ENCODE measurements at places on chromosomes 6 and 20.

DNA sequence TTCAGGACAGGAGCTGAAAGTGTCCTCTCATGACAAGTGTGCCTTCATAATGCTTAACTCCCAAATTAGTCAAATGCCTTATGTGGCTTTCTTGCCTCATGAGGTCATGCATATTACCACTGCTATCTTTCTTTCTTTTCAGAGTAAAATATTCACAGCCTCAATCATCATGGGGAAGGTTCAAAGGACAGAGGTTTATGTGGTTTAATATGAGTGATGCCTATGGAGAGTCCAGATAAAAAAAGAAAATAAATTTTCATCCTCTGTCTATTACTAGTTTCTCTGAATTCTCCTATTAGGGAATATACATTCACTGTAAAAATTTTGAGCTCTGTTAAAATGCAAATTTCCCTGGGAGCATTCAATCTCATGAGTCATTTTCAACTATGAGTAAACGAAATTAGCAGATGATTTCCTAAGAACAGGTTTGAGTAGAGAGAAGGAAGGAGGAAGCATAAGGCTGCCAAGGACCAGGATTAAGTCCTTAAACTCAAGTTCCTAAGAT lies 396.9 kb upstream of the ADGRB3 start:
- no peak for DNase-seq

GRCh38 chr6:133756078-133756695 lies 132.7 kb upstream of the TCF21 start:
- DNase-seq: no peak

DNA sequence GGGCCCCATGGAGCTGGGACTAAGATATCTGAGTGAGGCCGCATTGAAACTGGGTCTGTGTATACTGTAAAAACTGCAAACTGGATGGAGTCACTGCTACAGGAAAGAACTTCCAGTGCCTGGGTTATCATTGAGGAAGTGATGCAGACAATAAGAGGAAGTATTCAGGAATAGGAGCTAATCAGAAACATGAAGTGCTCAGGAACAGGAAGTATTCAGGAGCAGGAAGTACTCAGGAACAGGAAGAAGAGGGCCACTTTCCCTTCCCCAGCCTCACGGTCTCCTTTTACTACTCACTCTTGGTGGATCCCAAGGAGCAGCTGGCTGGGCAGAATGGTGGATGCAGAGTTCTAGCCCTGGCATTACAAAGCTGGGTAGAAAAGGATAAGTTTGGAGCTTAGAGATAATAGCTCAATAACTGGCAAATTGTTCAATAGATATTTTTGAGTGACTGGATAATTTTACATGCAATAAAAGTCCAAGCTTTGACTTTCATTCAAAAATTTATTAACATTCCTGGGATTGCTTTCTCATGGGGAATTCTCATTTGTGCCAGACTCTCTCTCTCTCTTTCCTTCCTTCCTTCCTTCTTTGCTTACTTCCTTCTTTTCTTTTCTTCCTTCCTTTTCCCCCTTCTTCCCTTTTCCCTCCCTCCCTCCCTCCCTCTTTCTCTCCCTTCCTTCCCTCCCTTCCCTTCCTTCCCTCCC lies 82.2 kb upstream of the PAX1 start:
- DNase-seq: no peak

DNA sequence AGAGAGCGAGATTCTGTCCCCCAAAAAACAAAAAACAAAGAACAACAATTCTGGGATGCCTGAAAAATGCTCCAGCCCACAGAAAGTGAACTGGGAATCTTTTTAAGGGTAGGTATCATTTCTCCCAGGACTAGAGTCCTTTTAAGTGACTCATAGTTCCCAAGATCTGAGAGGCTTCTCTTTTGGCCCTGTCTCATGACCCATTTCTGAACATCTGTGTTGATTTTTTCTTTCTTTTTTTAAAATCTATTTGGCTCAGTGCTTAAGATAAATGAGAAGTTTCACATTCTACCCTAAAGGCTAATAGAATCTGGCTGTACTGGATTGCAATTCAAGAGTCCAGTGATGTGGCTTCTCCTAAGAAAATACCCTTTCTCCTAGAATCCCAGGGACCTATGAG lies 217.6 kb upstream of the FOXQ1 start:
- no peak for DNase-seq

GRCh38 chr6:130744576-130745366 lies 82.4 kb upstream of the SMLR1 start:
- no peak for DNase-seq

DNA sequence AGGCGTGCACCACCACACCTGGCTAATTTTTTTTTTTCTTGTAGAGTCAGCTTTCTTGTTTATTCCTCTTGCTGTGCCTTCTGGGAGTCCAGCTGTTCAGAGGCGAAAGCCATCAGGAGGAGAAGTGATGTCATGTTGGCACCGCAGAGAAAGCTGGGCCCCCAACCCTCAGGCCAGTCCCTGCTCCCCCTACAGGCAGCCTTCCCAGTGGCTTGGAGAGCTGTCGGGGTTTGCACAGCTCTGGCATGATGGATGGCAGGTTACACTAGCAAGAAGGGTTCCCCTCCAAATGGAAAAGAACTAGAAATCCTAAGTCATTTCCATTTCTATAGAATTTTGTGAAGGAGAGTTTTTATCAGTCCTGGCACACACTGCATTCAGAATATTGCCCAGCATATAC lies 72.6 kb downstream of the C6orf52 start:
- DNase-seq: no peak

- DNase-seq: no peak
Observed at GRCh38 chr6:48229841-48230240, 118.8 kb upstream of the PTCHD4 start.

- DNase-seq: no peak
Observed at GRCh38 chr6:3921663-3922062, 72.5 kb downstream of the FAM50B start.

DNA sequence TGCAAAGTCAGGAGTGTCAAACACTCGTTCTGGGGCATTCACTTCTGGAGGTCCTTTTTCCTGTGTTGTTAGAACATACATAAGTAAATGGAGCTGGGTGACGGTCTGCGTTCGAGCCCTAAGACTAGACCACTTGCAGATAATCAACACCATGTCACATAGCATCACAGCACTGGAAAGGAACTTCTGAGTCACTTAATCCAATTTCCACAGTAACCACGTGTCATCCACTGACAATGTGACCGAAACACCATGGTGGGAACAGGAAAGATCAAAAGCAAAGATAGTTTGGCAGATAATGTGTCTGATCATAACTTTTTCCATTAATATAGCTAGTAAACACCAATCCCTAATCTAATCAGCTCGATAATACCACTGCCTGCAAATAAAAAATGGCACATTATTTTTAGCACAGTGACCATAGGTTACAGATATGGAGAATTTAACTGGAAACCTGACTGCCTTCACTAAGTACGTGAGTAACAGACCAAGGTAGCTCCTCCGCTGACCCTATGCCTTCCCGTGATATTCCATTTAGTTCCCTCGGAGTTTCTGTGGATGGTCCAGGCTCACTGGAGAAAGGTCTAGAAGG lies 34.8 kb downstream of the WRNIP1 start:
- DNase-seq: peak; percentile 18

DNA sequence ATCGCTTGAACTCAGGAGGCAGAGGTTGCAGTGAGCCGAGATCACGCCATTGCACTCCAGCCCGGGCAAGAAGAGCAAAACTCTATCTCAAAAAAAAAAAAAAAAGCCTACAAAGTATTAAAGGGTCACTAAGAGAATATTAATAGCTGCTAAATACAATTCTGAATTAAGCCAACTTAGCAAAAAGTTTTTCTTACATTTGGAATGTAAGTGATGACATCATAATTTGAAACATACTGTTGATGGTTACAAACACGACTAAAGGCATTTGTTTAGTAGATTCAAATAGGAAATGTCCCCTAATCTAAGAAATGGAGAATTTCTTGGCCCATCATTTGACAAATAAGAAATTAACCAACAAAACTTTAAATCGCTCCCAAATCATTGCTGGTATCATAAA lies 282.8 kb downstream of the RNGTT start:
- DNase-seq: no peak

All from CD4-positive, alpha-beta T cell treated with Interleukin-4 for 4 hours (primary cell).